Activated CD4-positive, alpha-beta T cell treated with anti-CD3 and anti-CD28 coated beads, Interleukin-2, amount 50 U/mL, for 4 hours (primary cell): ENCODE measurements at places on chromosomes 2 and 18.

DNA sequence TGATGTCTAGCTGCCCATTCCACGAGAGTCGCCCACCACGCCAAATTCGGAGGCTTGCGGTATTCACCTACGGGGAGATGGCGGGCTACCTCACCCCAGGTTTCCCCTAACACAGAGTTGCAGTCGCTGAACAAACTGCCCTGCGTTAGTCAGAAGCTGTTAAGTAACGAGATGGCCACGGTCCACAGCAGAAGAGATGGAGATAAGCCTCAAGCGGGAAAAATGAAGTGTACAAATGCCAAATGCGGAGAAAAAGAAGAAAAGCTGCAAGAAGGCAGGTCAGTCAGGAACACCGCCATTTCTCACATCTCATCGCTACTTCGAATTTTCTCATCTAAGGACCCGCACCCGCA is 425 bp downstream of the ASB3 start:
- DNase-seq, result no peak

GRCh38 chr2:15169326-15170069 is 391.6 kb downstream of the NBAS start:
- DNase-seq, result no peak

GRCh38 chr2:126399001-126399400 is 257.0 kb upstream of the GYPC start:
- DNase-seq, result no peak

- DNase-seq, result no peak
These were observed 311.6 kb upstream of the NRP2 start for GRCh38 chr2:205370726-205371125.

DNA sequence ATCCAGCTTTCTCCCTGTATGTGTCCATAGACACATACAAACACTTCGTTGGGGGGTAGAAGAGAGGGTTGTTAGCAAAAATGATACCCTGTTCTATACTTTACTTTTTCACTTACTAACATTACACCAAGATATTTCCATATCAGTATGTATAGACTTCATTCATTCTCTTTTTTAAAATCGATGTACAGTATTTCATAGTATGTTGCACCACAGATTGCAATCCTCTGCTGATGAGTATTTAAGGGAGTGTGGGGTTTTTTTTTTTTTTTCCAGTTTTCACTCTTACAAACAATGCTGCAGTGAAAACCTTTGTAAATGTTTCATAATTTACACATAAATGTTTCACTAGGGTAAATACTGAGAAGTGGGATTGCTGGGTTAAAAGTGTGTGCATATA is 402.3 kb downstream of the LRATD1 start:
- no peak for DNase-seq

DNA sequence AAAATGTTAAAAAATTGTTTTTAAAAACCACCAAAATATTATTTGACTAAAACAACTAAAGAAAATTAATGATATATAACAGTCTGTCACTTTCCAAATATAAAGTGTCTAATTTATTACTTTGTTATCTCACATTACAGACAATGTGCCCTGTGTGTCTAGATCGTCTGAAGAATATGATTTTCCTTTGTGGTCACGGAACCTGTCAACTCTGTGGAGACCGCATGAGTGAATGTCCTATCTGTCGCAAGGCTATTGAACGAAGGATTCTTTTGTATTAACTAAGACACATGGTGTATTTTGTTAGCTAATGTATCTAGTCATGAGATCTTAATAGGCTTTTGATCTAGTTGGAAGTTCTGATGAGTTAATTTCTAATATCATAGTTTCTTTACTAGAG is 123.8 kb downstream of the MIB1 start:
- DNase-seq, result no peak

- no peak for DNase-seq
These were observed 113.9 kb downstream of the COPS8 start for GRCh38 chr2:237199577-237199976.

DNA sequence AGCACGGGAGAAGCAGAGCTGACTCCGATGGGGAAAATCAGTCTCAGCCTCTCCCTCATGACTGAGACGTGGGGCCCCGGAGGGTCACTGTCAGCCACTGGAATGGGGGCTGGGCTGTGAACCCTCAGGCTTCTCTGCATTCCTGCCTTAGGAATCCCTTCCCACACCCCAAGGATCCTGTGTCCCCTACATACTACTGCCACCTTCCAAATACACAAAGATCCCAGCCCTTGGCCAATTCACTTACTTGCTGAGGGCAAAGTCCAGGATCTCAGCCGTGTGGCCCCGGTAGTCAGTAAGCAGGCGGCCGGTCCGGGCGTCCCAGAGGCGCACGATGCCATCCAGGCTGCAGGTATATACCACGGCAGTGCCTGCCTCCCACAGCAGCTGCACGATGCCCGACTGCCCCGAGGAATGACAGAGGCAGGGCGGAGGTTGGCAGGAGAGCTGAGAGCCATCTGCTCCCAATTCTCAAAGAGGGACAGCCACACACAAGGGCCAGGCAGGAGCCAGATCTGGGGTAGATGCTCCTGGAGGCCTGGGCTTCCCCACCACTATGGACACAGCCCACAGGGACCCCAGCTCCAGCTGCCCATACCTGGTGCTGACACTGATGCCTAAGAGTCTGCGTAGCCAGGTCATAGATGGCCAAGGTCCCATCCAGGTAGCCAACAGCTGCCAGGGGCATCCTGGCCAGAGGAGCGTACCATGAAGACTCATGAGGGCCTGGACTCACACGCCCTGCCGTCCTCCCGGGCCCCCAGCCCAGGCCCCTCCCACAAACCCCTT is 4.2 kb downstream of the GPBAR1 start:
- no peak for DNase-seq

GRCh38 chr2:215573496-215573895 is 137.6 kb upstream of the FN1 start:
- DNase-seq, result no peak

- DNase-seq, result no peak
These were observed at the start of gene NETO1 for GRCh38 chr18:72867746-72868584. Gene NETO1, minus strand, starts transcription at chr18:72867987. Its CDS starts 696 bp downstream, at chr18:72867291.

- no peak for DNase-seq
These were observed 571.6 kb downstream of the ARHGAP15 start for GRCh38 chr2:143700865-143701264.

DNA sequence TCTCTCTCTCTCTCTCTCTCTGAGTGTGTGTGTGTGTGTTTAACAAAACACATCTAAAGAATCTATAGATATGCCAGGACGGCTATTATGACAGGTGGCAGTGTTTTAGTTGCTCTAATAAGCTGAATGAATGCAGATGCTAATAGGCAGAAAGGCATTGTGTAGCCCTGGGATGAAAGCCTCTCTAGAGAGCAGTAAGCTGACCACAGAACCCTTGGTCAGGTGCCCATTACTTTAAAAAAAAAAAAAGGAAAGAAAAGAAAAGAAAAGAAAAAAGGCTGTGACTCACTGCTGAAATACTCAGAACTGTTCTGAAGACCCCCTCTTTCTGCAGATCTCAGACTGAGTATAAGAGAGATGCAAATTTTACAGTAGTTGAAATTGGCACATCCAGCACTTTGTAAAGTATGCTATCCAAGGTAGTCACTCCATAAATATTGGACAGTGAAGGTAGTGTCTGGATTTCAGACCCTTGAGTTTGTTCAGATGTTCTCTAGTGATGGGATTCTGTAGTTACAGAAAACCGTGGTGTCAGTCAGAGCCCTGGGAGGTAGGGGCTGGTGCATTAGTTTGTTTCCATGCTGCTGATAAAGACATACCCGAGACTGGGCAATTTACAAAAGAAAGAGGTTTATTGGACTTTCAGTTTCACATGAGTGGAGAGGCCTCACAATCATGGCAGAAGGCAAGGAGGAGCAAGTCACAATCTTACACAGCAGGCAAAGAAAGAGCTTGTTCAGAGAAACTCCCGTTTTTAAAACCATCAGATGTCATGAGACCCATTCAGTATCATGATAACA is 30.9 kb downstream of the OSBPL6 start:
- no peak for DNase-seq

GRCh38 chr2:74552914-74553811 is 579 bp downstream of the LOXL3 start:
- DNase-seq, result no peak

- no peak for DNase-seq
These were observed 9.0 kb upstream of the FEZ2 start for GRCh38 chr2:36606925-36607324.

GRCh38 chr2:192854031-192854430 is 659.3 kb upstream of the TMEFF2 start:
- no peak for DNase-seq

DNA sequence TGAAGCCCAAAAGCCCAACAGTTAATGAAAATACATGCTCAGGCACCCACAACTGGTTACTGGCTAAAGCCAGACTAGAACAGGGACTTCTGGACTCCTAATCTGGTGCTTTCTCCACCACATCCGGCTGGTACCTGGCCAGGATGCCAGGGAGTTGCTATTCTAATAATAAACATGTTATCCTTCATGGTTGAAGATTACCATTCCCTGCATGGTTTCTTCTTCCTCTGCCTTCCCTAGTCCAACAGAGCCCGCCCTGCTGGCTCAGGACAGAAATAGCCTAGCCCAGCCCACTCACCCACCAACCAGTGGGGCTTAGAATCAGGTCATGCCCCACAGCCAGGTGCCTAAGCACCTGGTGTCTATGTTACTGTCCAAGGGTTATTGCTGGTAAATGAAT is 184.2 kb downstream of the TMEM247 start:
- no peak for DNase-seq

GRCh38 chr2:233209117-233209532 is 42.3 kb upstream of the ATG16L1 start:
- no peak for DNase-seq

DNA sequence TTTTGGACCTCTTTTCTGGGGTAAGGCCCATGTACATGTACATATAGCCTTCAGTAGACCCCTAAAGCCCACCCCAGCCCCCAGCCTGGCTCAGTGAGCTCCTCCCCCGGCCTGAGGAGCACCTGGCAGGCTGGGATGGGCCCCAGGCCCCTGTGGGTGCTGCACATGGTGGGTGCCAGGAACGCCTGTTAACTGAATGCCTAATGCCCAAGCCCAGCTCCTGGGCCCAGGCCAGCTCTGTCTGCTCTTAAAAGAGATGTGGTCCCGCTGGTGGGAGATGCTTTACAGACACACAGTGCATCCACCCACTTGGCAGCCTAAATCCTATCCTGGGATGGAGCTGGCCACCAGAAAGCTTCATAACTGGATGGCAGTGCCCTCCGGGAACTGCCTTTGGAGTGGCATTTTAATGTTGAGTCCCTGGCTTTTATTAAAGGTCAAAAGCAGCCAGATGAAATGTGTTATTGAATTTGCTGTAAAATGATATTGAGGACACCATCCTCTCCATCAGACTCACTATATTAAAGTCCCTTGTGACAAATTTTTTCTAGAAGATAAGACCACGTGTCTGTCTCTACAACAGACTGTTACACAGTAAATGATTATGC is 7.7 kb upstream of the OXER1 start:
- no peak for DNase-seq

DNA sequence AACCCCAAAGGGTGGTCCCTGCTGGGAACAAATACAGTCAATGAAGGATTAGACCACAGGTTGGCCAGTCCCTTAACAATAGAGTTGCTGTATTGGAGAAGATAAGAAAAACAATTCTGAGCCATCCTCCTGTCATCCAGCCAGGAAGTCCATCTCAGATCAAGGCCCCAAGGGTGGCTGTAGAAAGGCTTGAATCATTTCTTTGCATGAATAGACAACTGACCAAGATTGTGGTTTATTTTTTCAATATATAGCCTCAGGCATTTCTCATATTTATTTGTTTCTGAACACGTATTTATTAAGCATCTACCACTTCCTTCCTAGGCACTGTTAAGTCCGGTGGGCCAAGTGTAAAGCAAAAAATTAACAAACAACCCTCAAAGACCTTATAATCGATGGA is 274.4 kb upstream of the SLC14A2 start:
- DNase-seq, result no peak

DNA sequence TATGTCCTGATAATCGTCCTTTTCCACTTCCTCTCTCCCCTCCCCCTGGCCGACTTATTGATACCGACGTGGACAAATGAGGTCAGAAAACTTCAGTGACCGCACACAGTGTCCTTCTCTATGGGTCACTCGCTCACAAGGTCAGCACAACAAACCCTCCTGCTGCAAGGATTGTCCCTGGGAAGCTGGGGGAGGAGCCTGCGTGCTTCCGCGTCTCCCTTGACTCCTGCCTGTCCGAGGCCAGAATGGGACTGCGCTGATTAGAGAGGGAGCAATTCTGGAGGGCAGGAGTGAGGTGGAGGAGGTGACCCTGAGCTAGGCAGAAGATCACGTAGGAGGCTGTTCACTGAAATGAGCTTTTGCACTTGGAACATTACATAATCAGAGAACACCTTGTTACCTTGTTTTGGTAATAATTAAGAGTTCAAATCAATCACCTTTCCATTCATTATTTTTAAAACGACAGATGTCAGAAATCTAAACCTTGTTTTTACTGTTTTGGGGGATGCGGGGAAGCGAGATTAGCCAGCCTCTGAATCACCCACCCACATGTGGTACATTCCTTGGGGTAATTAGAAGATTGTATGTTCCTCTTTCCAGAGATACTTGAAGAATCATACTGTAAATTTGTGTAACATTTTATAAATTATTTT is 70.6 kb downstream of the CTAGE1 start:
- DNase-seq, result no peak

DNA sequence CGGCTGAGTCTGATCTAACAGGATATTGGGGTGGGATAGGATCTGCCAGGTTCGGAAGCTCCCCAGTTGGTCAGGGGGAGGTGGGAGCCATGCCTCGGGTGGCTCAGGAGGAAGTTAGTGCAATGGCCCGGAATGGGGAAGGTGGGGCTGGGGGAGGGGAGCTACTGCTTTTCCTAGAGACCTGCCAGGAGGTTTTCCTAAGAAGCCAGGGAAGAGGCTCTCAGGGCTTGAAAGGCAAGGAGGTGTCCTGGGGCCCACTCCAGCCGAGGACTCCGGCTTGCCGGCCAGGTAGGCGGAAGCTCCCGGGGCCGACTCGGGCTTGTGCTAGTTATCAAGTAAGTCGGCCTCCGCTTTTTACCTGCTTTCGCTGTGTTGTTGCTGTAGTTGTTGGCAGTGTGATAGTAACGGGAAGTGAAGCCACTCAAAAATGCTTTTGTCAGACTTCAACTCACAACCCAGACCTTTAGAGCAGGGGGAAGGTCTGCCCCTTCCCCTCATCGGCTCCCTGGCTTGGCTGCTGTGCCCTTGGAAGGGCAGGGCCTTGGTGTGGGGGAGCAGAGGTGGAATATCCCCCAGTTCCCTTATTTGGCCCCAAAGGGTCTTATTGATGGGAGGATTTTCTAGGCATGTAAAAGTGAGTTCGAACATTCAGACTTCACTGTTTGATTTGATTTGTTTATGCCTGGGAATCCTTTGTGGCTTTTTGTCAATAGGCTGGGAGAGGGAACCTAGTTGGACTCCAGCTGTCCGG is 5.4 kb downstream of the GDF7 start:
- DNase-seq, result no peak

- DNase-seq, result no peak
These were observed 596.5 kb downstream of the BCL11A start for GRCh38 chr2:59956981-59957380.
